ENCODE measurements at places on chromosomes 11 and 22.

GRCh38 chr11:113147249-113147648 lies 167.1 kb upstream of the TTC12 start:
- no peak for DNase-seq

DNA sequence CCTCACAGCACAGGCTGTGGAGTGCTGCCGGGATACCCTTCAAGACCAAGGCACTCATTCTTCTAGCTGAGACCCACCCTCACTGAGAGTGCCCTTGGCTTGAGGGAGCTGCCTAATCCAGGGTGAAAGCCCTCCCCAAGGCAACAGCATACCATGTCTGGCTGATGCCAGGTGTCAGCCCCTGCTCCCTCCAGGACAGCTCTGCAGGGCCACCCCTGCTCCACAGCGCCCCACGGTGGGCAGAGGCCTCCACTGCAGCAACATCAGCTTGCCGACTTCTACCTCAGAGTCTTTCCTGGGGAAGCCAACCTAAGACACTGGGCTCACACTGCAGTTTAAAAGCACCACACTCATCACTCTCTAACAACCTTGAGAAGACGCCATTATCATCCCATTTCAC lies 29.0 kb downstream of the TTLL1 start:
- DNase-seq: peak; percentile 22

- DNase-seq: no peak
Observed at GRCh38 chr22:22752556-22753477, 108.4 kb downstream of the GGTLC2 start.

DNA sequence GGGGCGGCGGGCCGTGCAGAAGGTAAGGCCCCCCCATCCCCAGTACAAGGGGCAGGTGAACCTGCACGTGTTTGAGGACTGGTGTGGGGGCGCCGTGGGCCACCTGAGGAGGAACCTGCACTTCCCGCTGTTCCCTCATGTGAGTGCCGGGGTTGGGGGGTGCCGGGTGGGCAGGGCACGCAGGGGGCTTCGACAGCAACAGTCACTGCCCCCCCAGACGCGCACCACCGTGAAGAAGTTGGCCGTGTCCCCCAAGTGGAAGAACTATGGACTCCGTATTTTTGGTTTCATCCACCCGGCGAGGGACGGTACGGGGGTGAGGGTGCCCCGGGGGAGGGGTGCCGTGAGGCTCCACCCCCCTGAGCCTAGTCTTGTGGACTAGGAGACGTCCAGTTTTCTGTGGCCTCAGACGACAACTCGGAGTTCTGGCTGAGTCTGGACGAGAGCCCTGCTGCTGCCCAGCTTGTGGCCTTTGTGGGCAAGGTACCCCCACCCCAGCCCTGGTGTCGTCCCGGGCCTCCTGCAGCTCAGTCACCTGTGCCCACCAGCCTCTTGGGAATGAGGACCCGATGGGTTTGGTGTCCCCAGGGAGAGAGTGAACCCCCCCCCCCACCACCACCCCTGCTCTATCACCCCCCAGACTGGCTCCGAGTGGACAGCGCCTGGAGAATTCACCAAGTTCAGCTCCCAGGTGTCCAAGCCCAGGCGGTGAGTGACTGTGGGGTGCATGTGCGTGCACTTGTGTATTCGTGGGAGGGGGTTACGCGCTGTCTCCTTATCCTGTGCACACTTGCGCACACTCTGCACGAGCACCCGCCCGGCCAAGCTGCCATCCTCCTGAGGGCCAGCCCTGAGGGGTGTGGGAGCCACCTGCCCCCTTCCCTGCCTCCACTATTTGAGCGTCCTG lies 3.8 kb downstream of the B4GALNT4 start:
- DNase-seq: no peak

DNA sequence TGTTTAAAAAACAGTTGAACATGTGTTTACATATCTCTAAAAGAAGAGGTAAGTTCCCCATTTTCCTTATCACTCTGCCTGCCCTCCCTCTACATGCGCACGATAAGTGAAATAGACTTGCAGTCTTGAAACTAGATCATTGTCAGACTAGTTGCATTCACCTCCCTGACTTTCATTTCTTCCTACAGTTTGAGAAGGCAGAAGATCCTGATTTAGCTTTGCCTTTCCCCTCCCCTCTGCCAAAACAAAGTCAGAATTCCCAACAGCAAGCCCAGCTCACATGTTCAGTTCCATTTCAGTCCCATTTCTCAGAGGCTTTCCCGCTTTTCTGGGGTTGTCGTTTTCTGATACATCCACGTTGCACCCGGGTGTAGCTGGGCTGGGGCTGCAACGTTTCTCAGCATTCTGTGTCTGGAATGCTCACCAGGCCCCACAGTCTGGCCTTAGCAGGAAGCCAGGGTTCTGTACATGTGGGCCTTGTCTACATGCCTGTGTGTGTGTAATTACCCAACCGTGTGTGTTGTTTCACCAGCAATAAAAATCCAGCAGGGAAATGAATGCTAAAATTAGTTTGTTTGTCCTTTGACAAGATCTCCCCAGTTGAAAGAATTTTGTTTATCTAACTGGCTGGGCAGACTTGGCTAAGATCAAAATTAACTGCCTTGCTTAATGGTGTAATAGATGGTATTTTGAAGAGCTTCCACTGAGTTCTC lies 179.2 kb downstream of the DBX1 start:
- peak; percentile 74 for DNase-seq

- no peak for DNase-seq
Observed at GRCh38 chr11:57974848-57975601, 48.7 kb upstream of the OR9Q1 start.
